ENCODE measurements at places on chromosomes 12 and 14.

- no peak for DNase-seq
Measured at GRCh38 chr14:74655599-74656395, 43.8 kb upstream of the LTBP2 start.

DNA sequence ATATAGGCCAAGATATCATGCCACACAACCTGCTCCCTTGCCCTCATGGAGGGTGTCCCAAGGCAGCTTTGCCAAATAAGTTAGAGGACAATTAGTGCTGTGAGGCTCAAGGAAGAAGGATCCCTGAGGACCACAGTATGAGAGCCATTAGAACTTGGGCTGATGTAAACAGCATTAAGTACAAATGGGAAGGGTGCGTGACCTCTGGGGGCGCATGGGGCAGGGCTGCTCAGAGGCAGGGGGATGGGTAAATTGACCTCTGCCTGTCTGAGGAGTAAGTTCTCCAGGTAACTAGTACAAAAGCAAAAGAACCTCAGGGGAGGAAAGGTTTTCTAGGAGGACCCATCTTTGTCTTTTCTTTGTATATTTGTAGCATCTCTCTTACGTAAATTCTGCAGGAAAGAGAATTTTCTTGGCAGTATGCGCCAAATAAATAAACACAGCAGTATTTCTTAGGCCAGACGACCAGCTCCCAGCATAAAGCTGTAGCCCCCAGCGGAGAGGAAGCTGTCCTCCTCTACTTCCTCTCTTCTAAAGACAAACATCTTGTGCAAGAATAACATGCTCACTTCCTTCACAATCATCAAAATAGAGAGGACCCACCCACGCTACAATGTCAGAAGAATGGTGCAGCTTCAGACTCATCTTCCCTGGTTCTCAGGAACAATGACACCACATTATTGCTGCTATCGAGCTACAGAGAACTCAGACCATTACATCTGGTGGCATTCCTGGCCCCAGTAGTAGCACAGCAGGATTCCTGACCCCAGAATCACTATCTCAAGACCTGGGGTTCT is 16.4 kb upstream of the VWF start:
- peak; percentile 75 for DNase-seq

DNA sequence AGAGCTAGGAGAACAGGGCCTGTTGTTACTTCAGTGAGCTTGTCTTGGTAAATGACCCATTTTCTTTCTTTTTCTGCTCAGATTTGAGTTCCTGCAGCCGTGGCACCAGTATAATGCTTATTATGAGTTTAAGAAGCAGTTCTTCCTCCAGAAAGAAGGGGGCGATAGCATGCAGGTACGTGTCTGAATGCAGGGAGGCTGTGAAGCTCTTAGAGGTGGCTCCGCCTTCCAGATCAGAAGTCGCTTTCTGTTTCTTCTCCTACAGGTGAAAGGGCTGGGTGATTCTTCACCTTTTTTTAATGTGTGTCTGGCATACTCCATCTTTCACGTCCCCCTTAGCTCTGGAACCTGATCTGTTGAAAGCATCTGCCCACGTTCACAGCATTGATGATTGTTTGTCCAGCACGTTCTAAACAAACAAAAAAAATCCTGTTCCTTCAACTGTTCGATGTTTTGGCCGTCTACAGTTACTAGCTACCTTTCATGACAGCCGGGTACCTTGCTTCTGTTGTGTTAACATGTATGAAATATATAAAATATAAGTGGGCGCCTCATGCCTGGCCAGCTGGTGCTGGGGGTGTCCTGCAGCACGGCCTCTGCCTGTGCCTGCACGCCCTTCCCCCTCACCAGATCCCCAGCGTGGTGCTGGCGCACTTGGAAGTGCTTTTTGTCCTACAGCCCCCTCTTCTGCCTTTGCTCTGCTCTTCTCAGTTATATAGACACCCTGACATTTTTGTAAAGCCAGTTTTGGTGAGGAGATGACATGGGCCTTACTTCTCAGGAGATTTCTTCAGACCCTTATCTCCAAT is 44.6 kb downstream of the SFSWAP start:
- DNase-seq = peak; percentile 42

GRCh38 chr14:20797164-20797563 is 5.5 kb downstream of the RNASE1 start:
- DNase-seq = no peak

DNA sequence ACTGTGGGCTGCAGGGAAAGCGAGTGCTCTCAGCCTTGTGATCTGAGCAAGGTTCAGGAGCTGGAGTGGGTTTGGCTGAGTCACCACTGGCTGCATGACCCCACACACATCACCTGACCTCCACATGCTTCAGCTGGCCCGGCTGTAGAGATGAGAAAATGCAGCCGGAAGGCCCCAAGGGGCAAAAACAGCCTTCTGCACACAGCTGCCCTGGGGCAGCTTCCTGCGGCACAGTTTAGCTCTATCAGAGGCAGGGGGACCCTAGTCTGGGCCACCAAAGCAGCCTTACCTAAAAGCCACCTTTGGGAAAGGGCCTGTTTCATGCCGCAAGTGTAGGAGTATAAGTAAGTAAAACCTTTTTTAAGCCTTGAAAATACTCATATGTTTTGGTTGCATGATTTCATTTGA is 123.3 kb downstream of the SSPN start:
- DNase-seq = no peak

GRCh38 chr12:105860561-105861207 is 278.1 kb downstream of the NUAK1 start:
- DNase-seq = no peak

DNA sequence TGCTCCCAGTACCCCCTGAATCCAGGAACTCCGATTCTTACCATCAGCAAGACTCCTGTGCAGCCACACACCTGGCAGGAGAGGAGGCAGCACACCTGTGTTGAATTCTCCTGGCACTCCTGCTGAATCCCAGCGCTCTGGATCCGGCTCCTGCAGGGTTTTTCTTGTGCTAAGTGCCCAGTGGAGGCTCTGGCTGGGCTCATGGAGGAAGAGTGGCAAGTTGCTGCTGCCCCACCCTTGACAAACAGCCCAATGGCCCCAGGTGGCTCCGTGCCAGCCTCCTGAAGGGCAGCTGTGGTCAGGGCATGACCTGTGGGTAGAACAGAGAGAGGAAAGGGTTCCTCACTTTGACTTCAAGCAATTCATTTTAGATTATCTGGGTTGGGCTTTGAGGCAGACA is 20.0 kb downstream of the CRACR2A start:
- no peak for DNase-seq

DNA sequence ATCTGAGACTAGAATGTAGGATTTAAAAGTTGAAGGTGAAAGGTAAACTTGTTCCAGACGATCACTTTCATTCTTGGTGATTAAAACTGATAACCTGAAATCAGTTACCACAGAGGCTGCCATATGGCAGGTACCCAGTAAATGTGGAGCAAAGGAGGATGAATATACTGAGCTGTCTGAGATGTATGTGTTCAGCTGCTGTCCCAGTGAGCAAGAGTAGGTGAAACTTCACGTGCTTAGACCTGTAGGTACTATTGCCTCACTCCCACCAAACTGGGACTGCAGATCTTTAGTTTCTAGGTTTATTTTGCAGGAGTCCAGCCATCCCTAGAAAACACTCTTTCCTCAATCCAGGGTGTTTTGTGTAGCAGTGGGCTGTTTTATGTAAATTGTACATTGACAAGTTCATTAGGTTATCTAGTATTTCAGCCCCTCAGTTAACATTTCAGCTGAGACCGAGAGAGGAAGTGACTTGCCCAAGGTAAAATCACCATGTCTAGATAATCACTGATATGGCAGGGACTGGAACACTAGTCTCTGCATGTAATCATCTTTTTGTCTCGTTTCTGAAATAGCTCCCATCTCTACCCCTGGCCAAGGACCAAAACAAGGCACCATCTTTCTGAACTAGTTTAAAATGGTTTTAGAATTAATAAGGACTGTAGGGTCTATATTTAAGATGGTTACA is 62.7 kb downstream of the ATG14 start:
- DNase-seq = no peak

GRCh38 chr14:39956372-39956771 is 524.1 kb upstream of the FBXO33 start:
- peak; percentile 12 for DNase-seq

- DNase-seq = peak; percentile 48
Measured at GRCh38 chr14:59337141-59337611, 128.0 kb downstream of the GPR135 start.

DNA sequence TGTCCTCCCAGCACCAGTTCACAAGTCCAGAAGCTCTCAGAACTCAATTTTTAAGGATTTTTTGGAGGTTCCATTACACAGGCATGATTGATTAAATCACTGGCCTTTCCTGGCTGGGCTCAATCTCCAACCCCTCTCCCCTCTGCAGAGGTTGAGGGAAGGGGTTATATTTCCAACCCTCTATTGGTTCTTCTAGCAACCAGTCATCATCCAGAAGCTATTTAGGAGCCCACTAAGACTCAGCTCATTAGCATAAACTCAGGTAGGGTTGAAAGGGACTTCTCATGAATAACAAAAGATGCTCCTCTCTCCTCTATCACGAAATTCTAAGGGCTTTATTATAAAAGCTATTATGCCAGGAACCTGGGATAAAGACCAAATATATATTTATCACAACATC is 41.5 kb downstream of the SPPL3 start:
- no peak for DNase-seq

- no peak for DNase-seq
Measured at GRCh38 chr14:103949131-103949790, 6.9 kb upstream of the RD3L start.

- no peak for DNase-seq
Measured at GRCh38 chr14:103128631-103129300, 5.5 kb downstream of the TNFAIP2 start.

DNA sequence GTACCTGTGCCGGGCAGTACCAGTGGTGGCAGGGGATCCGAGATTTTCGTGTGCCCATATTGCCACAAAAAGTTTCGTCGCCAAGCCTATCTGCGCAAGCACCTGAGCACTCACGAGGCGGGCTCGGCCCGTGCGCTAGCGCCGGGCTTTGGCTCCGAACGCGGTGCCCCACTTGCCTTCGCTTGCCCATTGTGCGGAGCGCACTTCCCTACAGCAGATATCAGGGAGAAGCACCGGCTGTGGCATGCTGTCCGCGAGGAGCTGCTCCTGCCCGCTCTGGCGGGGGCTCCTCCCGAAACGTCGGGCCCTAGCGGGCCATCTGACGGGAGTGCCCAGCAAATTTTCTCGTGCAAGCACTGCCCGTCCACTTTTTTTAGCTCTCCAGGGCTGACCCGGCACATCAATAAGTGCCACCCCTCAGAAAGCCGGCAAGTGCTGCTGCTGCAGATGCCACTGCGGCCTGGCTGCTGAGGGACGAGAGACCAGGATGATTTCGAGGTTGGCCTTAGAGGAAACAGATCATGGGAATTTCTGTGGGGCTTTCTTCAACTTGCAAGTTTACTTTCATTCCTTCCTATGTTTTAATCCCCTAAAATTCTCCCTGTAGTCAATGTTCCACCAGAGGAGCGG is 1.6 kb downstream of the INSM2 start:
- no peak for DNase-seq

- DNase-seq = no peak
Measured at GRCh38 chr14:22737052-22737451, 29.4 kb upstream of the OXA1L start.

GRCh38 chr12:21934173-21934572 is 7.1 kb downstream of the ABCC9 start:
- DNase-seq = no peak

- DNase-seq = no peak
Measured at GRCh38 chr12:96497855-96498254, 8.5 kb downstream of the CFAP54 start.

DNA sequence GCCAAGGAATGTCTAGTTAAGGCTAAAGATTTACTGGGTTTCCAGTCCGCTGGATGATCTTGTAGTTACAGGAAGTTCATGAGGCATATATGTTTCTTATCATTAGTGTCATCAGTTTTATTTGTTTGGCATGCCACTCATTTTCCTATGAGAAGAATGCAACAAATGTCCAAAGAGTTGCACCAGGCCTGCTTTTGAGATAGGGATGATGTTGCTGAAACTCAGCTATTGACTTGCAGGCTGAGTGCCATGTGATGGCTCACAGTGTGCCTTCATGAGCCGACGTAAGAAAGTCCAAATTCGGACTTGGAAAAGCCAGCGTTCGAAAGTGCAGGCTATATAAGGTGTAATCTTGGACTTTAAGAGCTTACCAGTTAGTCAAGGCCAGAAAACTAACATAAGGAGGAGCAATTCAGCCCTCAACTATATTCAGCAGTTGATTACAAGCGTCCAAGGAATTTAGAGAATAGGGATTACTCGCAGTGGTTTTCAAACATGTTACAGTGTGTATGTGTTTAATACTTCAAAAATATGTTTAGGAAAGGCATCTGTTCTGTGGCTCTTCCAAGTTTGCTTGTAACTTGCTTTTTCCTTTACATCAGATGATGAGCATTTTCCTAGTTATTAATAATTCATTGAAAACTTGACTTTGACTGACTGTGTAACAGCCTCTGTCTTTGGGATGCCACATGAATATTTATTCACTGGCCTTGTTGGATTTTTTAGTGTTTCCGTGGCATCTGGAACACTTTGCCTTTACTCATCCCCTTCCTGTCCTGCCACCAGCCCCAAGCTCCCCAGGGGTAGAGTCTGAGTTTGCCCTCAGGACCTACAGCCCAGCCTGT is 101.3 kb downstream of the LGMN start:
- DNase-seq = no peak

DNA sequence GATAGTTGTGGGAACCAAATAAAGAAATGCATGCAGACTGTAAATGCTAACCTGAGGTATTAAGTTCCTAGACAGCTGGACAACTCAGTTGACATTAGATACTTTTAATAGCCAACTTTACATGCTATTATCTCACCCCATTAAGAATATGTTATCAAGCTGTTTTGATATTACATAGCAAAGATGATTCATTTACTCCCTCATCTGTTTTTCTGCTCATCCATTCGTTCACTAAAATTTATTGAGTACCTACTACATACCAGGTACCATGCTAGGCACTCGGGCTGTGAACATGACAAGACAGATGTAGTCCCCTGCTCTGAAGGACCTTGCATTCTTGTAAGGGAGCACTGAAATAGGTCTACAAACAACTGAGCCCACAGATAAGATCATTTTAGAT is 192.4 kb downstream of the DACT1 start:
- no peak for DNase-seq

GRCh38 chr12:132108211-132108832 is 35.8 kb downstream of the DDX51 start:
- DNase-seq = no peak

- DNase-seq = no peak
Measured at GRCh38 chr12:45695035-45695434, 34.5 kb upstream of the ARID2 start.

GRCh38 chr14:104817930-104818713 is 17.2 kb downstream of the ZBTB42 start:
- DNase-seq = no peak

DNA sequence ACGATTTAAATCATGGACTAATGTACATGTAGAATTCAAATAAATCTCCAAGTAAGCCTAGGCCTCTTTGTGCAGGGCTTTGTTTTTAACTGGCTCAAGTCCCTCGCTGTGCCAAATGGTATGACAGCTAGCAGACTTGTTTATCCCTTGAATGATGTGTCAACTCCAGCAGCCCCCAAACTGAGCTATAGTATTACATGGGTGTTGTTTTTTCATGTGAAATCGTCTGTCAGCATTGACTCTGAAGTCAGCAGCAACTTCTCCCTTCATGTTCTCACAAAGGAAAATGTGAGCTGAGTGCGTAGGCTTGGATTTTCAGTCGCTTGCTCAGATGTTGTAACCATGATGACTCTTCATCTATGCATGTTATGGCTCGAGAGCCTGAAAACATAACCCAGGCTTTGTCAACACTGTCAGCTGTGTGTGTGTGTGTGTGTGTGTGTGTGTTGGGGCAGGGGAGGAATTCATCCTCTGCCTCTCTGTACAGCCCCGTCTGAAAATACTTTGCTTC is 73.3 kb downstream of the PTHLH start:
- no peak for DNase-seq

GRCh38 chr12:1832801-1833595 is 12.6 kb downstream of the LRTM2 start:
- DNase-seq = no peak
